ENCODE measurements at places on chromosomes 4 and X. TPM values are rescaled to one million over a fixed set of nuclear protein-coding genes. Genes with fewer than 3 reads are reported as not detected.

DNA sequence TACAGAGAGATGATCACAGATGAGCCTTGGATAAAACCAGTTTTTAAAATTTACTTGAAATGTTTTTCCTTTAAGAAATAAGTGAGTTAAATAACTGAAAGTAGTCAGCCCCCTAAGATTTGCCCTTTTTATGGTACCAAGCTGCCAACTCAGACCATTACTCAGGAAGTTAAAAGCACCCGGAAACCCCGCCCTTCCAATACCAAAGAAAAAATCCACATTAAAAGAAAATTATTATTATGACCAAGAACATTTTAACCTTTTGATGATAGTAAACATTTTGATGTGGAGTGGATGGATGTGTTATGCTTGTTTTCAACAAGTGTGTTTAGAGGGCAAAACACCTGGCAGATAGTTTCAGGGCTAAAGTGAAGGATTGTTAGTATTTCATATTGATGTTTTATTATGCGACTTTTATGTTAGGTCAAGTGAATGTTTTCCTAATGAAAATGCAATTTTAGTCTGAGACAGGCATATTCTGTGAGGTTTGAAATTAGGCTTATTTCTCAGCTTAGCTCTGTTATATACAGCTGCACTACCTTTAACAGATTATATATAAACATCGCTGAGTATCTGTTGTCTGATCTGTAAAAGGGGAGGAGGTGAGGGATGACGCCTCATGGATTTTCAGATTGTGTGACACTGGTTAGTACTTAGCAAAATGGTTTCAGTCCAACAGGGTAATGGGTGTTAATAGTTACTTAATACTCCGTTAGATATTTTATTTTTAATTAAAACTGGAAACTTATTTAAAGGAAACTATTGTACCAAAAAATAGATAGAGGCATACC lies 89.0 kb downstream of the KDM6A start:
- H3K27ac ChIP-seq = no peak overlapping the region
- H3K36me3 ChIP-seq = no peaks in the 10 kb centered on the region
- no peak for DNase-seq
- H3K27me3 ChIP-seq = no peaks in the 10 kb centered on the region
- H3K4me1 ChIP-seq = peaks cover 6% of the 10 kb centered on the region
- H3K4me3 ChIP-seq = no peak overlapping the region

GRCh38 chr4:156378033-156378665 lies 424.5 kb upstream of the CTSO start:
- DNase-seq = no peak
- H3K36me3 ChIP-seq = no peaks in the 10 kb centered on the region
- no peak overlapping the region for H3K27ac ChIP-seq
- H3K4me3 ChIP-seq = no peak overlapping the region
- H3K27me3 ChIP-seq = no peaks in the 10 kb centered on the region

Gene ATP1B4
- total RNA-seq = not detected

Gene TRIM75
- not detected for total RNA-seq

Gene ARSD
- total RNA-seq = 2.2 TPM

Gene F11
- total RNA-seq = not detected

Gene GPRASP1
- 76.7 TPM for total RNA-seq

DNA sequence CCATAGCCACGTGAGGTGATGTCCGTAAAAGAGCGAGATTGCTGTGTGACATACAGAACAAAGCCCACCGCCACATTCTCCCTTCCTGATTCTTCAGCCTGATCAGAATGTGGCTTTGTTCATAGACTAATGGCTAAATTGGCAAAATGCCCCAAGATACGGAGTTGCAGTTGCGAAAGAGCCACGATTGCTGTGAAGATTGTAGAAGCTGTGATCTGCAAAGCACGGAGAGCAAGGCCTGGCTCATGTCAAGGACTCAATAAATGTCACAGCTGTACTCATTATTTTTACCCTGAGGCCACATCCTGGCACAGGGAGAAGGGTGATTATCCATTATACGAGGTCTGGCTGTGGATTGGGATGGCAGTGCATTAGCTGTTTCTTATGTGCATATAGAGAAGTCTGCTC lies 34.2 kb downstream of the ARSD start:
- no peak overlapping the region for H3K27ac ChIP-seq
- H3K4me1 ChIP-seq = no peaks in the 10 kb centered on the region
- no peak overlapping the region for H3K4me3 ChIP-seq
- no peaks in the 10 kb centered on the region for H3K36me3 ChIP-seq
- no peaks in the 10 kb centered on the region for H3K27me3 ChIP-seq

GRCh38 chr4:182190306-182190705 lies 52.9 kb upstream of the TENM3 start:
- no peak overlapping the region for H3K4me3 ChIP-seq
- no peak overlapping the region for H3K27ac ChIP-seq
- no peaks in the 10 kb centered on the region for H3K27me3 ChIP-seq
- no peaks in the 10 kb centered on the region for H3K36me3 ChIP-seq
- DNase-seq = no peak

GRCh38 chrX:134981910-134982309 lies 8.9 kb upstream of the SMIM10 start:
- DNase-seq = no peak
- no peaks in the 10 kb centered on the region for H3K36me3 ChIP-seq
- no peak overlapping the region for H3K27ac ChIP-seq
- no peaks in the 10 kb centered on the region for H3K4me1 ChIP-seq
- H3K27me3 ChIP-seq = no peaks in the 10 kb centered on the region
- H3K4me3 ChIP-seq = no peak overlapping the region

GRCh38 chrX:53190363-53190960 lies 34.5 kb downstream of the KDM5C start:
- DNase-seq = no peak
- H3K36me3 ChIP-seq = no peaks in the 10 kb centered on the region
- no peak overlapping the region for H3K4me3 ChIP-seq
- H3K27ac ChIP-seq = no peak overlapping the region

DNA sequence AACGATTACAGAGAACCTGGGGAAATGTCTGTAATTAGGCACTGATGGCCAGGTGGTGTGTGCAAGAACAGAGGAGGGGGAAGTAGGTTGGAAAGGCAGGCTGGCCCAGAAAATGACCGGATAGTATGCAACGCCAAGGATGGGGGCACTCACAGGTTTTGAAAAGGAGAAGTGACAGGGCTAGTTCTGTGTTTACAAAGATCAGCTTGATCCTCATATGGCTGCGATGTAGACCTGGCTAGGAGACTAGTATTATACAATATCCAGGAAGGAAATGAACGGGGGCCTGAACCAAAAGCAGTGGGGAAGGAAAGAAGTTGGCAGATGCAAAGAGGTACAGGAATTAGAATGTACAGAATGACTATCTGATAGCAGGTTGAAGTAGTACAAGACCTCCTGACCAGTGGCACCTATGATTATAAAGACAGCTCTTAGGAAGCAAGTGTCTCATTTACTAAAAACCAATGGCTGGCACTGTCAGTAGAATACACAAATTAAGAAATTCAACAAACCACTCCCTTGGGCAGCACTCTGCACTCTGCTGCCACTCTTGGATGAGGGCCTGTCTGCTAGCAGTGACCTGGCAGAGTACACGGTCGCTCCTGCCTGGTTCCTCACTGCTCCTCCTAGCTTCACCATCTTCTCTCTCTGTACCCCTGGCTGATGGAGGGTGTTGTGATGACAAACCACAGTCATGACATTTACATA lies 14.1 kb downstream of the MFAP3L start:
- H3K4me1 ChIP-seq = no peaks in the 10 kb centered on the region
- H3K27ac ChIP-seq = no peak overlapping the region
- no peak for DNase-seq
- no peak overlapping the region for H3K4me3 ChIP-seq
- H3K36me3 ChIP-seq = no peaks in the 10 kb centered on the region

All from naive thymus-derived CD4-positive, alpha-beta T cell (primary cell).